ENCODE measurements at places on chromosomes 3 and 15.
A peak's percentile ranks its signal among the peaks of the same experiment; 100 is the strongest.

- peak; percentile 17 for DNase-seq
These were observed 272.3 kb downstream of the IL5RA start for GRCh38 chr3:2837910-2838309.

- no peak for DNase-seq
These were observed 1.1 kb downstream of the EAF1 start for GRCh38 chr3:15428539-15428938.

DNA sequence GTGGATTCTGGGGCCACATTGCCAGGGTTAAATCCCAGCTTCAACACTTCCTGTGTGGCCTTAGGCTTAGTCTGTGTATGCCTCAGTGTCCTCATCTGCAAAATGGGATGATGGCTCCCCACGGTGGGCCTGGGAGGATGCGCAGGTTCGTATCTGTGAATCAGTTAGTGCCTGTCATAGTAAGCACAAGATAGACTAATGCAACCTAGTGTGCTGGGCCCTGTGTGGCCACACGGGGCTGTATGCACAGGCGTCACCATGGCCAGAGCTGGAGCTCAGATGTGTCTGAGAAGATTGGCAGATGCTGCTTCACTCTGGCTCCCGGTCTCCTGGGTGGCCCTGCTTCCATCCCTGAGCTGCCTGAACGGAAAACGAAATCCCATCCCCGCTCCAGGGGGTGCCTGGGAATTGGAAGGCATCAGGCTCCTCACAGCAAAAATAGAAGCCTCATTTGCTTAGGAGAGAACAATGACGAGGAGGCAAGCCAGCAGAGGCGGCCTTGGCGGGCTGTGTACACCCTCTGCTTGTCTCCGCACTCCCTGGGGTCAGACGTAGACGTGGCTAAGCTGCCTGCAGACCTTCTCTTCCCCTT, 103.6 kb downstream of the APBA2 start:
- peak; percentile 74 for DNase-seq

DNA sequence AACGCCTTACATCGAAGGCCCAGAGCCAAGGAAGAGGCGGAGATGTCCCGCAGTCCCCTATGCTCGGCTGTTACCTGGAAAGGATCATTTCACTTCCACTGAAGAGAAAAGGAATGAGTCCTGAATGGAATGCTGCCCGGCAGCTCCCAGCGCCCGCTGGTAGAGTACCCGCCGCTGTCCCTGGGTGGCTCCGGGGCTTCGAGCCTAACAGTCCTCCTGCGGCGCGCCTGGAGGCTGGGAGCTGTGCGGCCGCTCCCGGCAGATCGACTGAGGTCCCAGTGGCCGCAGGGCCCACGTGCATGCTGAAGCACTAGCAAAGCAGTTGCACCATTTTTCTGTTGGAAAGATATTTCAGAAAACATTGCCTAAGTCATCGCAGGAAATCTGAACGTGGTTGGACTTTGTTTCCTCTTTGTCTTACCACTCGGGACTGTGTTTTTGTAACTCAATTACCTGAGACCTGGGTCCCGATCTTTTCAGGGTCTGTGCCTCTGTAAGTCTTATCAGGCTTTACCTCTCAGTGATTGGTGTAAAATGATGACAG, 984 bp downstream of the RNU6-1 start:
- no peak for DNase-seq

DNA sequence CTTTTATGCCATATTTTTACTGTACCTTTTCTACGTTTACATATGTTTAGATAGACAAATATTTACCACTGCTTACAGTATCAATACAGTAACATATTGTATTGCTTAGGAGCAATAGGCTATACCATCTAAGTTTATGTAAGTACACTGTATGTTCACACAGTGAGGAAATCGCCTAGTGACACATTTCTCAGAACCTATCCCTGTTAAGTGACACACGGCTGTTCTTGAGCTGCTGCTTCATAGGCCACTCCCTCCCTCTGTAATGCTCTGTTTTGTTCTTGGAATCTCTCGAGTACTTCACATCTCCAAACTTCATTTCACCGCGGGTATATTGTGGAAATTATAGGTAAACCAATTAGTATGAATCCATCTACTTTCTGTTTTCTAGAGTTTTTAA, 13.4 kb upstream of the SELENOT start:
- no peak for DNase-seq

DNA sequence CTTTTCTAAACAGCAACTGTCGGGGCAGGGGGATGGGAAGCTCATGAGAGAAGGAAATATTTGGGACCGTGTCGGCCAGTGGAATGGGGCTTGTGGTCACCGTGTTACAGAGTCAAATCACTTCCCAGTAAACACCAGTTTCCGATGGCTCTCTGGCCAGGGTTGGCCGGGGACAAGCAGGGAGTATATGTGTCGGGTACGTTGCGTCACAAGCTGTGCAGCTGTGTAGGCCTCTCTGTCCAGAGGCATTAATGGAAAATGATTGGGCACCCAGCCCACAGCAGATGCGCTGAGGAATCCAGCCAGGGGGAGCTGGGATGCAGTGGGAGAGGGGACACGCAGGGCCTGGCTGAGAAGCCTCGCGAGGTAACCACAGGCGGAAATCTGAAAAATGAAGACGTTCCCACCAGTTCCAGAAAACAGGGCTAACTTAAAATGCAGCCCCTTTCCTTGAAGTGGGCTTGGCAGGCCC, 15.8 kb upstream of the ALDH1A3 start:
- no peak for DNase-seq

GRCh38 chr15:31392761-31393401, 66.2 kb downstream of the KLF13 start:
- DNase-seq: no peak

DNA sequence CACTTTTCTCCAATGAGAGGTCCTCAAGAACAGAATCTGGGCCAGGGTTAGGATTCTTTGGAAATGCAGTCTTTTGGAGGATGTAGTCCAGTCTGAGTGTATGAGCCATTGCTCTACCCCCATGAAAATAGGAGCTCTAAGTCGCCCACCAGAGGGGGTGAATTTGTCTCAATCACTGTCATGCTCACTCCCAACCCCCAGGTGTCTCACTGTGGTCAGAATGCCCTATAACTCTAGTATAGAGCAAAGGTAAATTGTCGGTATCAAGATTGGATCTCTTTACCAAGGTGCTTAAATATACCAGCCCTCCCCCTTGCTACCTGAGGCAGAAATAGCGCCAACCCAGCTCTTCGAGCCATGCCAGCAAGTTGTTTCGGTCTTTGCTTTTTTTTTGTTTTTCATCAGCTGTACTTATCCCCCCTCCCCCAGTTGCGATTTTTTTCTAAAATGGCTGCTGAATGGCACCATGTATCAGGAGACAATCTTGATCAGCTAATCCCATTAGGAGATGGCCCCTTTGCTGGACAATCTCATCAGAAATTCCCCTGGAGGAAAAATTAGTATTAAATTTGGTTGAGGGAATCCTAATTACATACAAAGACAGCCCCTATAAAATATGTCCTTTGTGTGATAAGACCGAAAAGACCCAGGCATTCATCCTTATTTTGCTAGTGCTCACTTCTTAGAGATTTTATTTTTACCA, 130.7 kb downstream of the EBLN2 start:
- no peak for DNase-seq

GRCh38 chr15:79296583-79296982, 14.1 kb downstream of the ANKRD34C start:
- no peak for DNase-seq

DNA sequence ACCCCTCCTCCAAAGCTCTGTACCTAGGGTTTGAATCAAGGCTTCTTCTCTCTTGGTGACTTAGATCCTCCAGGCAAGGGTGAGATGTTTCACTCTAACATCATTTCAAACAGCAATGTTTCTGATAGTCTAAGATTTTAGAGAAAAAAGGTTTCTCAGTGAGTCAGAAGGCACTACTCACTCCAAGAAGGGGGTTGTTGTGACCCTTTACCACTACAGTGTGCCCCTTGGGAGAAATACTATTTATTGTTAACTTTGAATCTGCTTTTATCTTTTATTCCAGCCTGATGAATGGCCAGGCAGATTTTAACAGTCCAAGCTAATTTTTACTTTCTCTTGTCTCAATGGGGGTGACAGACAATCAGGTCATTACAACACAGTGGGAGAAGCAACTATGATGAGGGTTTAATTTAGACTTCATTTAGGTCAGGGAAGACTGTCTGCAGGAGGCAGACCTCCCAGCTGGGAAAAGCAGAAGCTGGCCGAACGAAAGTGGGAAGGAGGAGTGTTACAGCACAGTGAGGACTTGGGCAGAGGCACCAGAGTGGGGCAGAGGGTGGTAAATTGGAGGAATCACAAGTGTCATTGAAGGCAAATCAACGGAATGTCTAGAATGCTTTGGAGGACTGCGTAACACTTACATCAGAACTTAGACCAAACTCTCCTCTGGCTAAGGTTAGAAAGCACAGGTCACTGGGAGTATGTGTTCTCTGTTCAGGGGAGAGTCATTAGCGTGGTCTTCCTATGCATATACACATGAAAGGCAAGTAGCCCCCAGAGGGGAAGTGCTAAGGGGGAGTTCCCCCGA, 21.2 kb downstream of the ZNF860 start:
- DNase-seq: no peak

GRCh38 chr15:38611228-38611627, 46.6 kb upstream of the RASGRP1 start:
- no peak for DNase-seq

Measured in brain (organoid and tissue), 16 donors.